Keratinocyte (primary cell): ENCODE measurements at places on chromosomes 3 and 15. TPM values are rescaled to one million over a fixed set of nuclear protein-coding genes. Genes with fewer than 3 reads are reported as not detected.
A peak's percentile ranks its signal among the peaks of the same experiment; 100 is the strongest.

DNA sequence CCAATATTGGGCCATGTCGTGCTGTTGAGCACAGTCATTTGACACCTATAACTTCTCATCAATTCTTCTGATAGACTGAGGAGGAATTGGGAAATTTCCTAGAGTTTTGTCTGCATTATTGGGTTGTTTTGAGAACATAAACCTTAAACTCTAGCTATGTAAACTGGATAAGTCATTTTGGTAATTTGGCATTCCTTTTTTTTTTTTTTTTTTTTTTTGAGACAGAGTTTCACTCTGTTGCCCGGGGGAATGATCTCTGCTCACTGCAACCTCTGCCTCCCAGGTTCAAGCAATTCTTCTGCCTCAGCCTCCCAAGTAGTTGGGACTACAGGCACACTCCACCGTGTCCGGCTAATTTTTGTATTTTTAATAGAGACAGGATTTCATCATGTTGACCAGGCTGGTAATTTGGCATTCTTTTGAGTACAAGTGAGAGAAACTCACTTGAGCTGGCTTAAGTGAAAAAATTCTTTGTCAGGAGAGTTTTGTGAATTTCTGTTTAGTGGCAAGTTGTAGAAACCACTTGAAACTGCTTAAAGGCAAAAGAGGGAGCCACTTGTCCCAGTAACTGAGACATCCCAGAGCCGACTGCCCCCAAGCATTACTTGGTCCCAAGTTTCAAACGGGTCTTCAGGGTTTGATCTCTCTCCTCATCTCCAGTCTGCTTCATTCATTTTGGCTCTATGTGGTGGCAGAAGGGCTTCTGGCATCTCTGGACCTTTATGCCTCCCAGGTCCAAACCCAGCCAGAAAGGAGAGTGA, 34.9 kb downstream of the FLNB start:
- H3K4me3 ChIP-seq: no peak overlapping the region
- H3K27ac ChIP-seq: peak overlapping the region; percentile 1
- no peak for DNase-seq
- peaks cover 21% of the 10 kb centered on the region for H3K36me3 ChIP-seq

TERC gene
- 0.50 to 1.1 TPM (median 0.69 TPM) in 3 replicates for polyA plus RNA-seq

C15orf62 gene
- 0.09 to 0.15 TPM (median 0.14 TPM) in 3 replicates for polyA plus RNA-seq

GRCh38 chr3:187098923-187099512, 40.3 kb downstream of the RPL39L start:
- H3K36me3 ChIP-seq: no peaks in the 10 kb centered on the region
- H3K27me3 ChIP-seq: no peaks in the 10 kb centered on the region
- H3K4me1 ChIP-seq: no peaks in the 10 kb centered on the region
- no peak overlapping the region for H3K4me3 ChIP-seq
- H3K27ac ChIP-seq: no peak overlapping the region

DNA sequence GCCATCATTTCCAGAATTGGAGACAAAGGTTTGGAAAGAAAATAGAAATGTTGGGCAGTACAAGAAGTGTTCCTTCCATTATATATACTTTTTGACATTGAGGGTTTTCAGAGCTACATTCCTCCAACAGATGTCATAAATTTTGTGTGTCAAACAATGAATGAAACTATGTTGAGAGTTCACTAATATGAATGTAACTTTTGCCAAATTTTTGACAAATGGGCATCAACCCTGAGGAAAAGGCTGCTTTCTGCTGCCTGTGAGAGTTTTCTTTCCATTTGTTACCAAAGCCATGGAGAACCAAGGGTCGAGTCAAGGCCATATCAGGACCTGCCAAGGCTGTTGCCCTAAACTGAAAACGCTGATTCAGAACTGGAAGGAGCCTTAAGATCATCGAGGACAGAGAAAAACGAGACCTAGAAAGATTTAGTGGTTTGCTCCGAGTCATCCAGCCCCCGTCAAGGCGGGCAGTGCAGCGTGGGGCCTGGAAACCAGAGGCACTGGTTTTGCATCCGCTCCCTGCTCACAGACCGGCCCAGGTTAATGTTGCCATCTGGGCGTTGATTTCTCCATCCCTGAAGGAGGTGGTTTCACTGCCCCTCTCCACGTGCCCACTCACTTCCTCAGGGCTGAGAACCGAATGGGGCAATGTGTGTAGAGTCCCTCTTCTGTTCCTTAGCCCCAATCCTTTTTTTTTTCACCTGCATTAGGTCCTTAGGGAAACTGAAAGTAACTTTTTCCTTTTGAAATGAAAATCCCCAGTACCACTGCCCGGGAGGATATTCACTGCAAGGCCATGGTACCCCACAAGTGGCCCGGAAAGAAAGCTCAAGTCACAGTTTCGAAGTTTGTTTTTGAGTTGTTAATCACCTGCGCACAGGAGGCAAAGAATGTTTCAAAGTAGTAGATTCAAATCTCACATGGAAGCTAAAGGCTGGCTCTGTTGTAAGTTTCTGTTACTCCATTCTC, 32.8 kb downstream of the TPM1 start:
- H3K4me1 ChIP-seq: peaks cover 9% of the 10 kb centered on the region
- H3K27ac ChIP-seq: no peak overlapping the region
- no peaks in the 10 kb centered on the region for H3K27me3 ChIP-seq
- H3K36me3 ChIP-seq: no peaks in the 10 kb centered on the region
